ENCODE measurements at places on chromosomes 1 and 21.

DNA sequence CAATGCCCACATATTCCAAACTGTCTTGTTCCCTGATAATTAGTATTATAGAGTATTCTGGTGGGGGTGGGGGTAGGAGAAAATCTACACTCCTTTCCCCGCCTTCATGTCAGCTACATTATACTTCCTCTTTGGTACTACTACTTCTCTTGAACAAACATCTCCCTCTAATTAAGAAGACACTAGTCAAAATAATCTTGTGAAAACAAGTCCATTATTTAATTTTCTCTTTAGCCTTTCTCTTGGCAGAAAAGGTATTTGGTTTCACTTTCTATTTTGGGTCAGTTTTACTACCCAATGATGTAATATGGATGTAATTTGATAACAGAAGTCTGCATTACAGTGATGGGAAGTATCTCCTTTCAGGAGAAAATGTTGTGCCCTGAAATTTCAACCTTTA lies 22.5 kb downstream of the NTMT2 start:
- no peak for DNase-seq

GRCh38 chr1:226606311-226607267 lies 58.0 kb downstream of the STUM start:
- no peak for DNase-seq

- DNase-seq, result no peak
These were observed 34.8 kb downstream of the TTLL7 start for GRCh38 chr1:83964153-83964552.

GRCh38 chr1:202565890-202566602 lies 144.2 kb downstream of the SYT2 start:
- DNase-seq, result no peak

DNA sequence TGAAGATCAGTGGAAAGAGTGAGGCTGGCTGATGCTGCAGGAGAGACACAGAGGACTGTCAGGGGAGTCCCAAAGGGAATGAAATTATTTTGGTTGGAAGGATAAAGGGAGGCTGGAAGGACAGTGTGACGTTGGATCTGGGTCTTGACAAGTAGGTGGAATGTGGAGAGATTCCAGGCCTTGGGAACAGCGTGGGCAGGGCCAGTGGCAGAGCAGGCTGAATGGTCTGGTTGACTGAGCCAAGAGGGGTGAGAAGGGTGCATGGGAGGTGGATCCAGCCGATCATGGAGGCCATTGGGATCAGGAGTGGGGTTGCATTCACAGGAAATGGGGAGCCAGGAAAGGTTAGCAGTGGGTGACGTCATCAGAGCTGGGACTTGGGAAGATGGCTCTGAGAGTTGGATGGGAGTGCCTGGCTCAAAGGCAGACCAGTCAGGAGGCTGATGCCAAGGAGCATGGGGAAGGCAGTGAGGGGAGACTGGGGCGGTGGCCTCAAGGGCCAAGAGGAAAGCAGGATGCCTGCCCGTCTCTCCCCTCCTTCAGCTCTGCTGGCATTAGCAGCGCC lies 146.2 kb upstream of the VAMP3 start:
- DNase-seq, result no peak

DNA sequence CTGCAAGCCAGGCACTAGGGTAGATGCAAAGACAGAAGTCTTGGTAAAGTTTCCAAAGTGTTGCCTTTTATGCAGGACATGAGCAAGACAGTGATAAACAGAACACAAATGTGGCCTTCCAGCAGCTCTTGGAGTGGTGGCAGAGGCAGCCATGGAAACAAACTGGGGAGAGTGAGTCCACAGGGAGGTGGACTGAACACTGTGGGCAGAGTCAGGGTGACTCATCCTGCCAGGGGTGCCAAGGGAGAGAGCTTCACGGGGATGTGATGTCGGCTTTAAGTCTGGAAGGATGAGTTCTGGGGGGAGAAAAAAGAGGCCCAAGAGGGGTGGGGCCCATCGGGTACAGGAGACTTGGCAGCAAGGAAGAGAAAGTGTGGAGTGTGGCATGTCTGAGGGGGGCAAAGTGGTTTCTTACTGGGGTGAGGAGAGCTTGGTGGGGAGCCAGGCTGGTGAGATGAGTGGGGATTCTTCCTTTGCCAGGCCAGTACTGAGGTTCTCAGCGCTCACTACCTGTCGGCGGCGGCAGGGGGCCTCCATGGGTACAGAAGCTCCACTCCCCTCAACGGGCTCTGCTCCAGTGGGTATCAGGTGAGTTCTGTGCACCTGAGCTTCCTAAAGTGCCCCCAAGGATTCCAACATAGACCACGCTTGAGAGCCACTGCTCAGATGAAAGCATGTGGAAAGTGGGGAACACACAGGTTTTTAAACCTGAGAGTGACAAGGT lies 41.8 kb downstream of the KIAA0040 start:
- DNase-seq, result peak; percentile 71

DNA sequence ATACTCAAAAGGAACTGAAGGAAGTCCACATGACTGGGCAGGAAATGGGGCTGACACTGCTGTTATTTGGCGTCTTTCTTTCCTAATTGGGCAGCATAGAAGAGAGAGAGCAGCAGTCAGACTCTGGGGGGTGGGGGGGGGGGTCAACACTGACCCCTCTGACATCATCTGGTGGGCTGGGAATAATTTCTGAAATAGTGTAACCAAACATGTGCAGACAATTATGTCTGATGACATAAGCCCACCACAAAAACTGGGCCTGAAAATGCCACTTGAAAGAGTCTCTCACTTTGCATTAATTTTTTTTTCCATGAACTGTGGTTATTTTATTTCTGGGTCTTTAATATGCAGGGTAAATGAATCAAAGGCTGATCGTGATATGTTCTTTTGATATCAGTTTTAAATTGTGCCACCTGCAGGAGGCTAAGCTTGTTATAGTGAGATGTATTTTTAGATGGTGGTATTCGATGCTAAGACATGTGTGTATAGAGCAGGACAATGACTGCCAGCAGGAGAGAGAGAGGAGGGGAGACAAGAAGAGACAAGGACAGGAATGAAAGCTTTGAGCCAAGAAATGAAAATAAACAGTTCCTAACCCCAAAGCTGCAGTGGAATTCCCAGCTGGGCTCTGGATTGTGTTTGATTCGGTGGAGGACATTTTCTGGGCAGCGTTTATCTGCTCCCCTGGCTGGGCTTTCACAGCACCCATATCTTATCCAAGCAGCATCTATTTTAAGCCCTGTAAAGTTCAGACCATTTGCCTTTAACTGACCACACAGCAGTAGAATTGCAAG lies 264.7 kb downstream of the PBX1 start:
- DNase-seq, result no peak

DNA sequence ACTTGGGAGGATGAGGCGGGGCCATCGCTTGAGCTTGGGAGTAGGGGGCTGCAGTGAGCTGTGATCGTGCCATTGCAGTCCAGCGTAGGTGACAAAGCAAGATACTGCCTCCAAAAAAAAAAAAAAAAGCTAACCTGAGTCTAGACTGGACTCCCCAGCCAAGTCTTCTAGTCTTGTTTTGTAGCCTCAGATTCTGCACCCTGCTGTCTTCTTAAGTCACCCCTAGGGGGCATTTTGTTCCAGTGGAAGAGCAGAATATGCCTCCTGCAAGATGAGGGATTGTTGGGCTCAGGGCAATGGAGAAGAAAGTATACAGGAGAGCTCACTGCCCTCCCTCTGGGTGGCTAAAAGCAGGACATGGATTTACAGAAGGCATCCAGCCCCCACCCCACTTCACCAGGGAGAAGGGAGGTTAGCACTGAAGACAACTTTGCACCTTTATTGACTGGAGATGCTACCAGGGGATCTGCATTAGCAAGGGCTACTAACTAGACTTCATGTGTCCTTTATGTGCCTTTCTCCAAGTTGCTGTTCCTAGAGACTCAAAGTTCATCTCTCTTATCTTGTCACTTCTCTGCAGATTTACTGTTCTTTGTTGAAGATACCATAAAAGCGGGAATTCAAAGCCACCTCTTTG lies 15.3 kb upstream of the RNF187 start:
- DNase-seq, result no peak

- DNase-seq, result no peak
These were observed 44.6 kb downstream of the PDPN start for GRCh38 chr1:13628218-13628617.

DNA sequence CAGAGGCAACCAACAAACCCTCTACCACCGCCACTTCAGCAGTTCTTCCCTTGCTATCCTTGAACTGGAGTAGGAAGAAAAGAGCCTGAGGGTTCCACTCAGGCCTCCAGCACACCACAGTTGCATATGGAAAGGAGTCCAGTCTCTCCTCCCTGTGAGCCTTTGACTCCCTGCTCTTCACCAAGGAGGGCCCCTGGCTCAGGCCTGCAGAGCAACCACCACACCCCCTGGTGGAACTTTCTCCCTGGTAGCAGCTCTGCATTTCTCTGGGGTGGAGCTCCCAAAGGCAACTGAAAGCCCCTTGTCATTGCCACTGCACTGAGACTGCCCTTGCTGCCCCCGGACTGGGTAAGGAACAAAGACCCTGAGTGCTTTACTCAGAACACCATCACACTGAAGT lies 1021.5 kb upstream of the ADGRL2 start:
- DNase-seq, result no peak

DNA sequence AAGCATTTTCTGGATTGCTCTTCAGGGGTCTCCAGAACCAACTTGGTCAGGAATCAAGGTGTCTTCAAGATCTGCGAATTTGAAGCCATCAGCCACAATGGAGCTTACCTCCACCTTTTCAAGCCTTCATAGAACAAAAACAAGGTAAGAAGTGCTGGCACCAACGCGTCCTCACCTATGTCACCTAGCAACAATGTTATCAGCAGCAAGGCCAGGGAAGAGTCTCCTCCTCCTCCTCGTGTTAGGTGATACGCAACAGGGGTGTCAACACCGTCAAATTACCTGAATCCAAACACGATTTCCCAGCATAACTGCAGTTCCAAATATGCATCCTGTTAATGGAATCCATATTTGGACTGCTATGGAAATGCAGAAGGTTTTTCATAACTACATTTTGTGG lies 4.1 kb upstream of the TIAM1 start:
- DNase-seq, result no peak

DNA sequence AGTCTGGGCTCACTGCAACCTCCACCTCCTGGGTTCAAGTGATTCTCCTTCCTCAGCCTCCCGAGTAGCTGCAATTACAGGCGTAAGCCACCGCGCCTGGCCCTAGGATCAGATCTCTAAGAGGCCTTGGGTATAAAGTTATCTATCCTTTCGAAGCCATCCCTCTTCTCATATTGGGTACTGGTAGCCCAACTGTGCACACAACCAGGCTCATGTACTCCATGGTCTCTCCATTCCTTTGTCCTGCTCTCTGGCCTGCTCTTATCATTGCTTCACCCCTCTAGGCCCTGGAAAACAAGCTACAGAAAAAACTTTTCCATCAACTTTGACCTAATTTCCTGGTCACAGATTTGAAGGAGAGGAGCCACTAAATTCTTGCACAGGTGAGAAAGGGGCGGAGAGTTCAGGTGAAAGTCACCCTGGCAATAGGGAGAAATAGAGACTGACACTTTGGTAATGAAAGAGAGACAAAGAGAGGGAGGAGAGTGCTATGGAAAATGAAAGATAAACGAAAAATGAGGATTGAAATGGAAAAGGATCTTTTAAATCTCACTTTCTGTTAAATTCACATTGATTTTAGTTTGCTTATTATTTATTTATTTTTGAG lies 6.0 kb downstream of the TXNIP start:
- no peak for DNase-seq

- no peak for DNase-seq
These were observed 30.4 kb upstream of the HHAT start for GRCh38 chr1:210298296-210298695.

- no peak for DNase-seq
These were observed 44.5 kb upstream of the PRRX1 start for GRCh38 chr1:170619241-170620028.

- no peak for DNase-seq
These were observed 352.0 kb downstream of the HHIPL2 start for GRCh38 chr1:222195857-222196256.

DNA sequence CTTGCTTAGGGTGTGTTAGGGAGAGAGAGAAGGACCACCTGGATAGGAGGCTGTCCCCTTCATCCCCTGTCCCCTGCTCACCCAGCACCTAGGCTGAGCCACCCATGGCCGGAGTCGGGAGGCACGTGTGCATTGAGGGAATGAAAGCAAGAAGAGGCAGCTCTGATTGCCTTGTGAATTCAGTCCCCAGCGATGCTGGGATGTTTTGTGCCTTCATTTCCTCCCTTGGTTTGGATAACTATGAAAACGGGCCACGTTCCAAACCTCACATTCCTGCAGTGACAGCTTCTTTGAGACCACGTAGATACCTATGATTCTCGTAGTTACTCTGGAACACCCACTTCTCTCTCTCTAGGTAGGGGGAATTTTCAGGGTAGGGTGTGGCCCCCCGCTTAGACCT lies 67.1 kb downstream of the MAN1C1 start:
- no peak for DNase-seq

- DNase-seq, result no peak
These were observed 89.0 kb upstream of the HMCN1 start for GRCh38 chr1:185645162-185645640.

- no peak for DNase-seq
These were observed 22.9 kb downstream of the SPEN start for GRCh38 chr1:15870421-15870820.

DNA sequence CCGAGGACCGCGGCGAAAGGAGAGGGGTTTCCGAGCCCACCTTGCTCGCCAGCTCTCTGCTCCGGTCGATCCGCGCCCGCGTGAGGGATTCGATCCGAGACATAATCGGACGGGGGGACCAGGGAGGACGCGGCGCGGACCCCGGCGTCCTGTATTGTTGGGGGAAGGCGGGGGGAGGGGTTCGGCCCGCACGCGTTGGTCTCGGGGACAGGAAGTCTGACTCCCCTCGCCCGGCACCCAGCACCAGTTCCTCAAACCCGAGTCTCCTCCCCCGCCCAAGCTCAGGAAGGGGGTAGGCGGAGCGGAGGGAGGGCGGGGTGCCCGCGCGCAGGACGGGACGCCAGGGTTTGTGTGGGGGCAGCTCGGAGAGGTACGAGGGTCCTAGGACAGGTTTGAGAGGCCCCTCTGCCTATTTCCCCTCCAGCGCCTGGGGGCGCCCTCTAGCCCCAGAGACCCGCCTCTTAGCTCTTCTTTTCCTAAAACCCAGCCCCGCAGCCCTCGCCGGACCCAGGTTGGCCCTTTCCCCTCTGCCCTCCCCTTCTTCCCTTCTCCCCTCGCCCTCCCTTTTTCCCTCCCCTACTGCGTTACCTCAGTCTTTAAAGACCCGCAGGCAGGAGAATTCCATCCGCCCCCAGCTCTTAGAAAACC lies at the start of gene ARHGEF2:
Gene ARHGEF2, minus strand, starts transcription at position 223 of the 648 bp plus-strand sequence. Its CDS starts 120 bp downstream, at position 103.
- DNase-seq, result peak; percentile 62

- DNase-seq, result no peak
These were observed 25.9 kb downstream of the PCNX2 start for GRCh38 chr1:233269656-233270055.

- DNase-seq, result no peak
These were observed 216.8 kb downstream of the CTH start for GRCh38 chr1:70627910-70628309.

DNA sequence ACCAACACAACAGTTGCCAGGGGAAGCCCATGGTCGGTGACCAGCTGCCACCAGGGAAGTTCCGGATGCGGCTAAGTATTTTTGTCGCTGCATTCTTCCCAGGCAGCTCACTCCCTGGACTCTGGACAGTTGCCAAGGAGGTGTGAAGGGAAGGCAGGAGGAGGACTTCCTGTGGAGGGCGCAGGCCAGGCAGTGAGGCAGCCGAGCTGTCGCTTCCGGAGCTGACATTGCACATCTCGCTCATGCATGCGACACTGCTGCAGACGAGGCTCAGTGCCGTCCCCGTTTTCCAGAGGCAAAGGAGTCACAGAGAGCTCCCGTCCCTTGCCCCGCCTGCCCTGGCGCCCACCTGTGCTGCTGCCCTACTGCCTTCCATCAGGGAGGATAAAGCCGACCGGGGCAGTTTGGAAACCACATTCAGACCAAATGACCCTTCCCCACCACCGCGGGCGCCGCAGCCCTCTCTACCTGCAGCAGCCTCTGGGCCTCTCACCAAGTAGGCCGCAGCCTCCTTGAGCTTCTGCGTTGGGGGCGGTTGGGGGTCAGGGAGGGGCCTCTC lies 81.4 kb downstream of the NENF start:
- no peak for DNase-seq

Measured in dorsolateral prefrontal cortex (tissue), 122 donors.